CD4-positive, alpha-beta T cell treated with Interleukin-12 subunit alpha and Interleukin-12 subunit beta, for 1 hour (primary cell): ENCODE measurements at places on chromosomes 12 and 14.

DNA sequence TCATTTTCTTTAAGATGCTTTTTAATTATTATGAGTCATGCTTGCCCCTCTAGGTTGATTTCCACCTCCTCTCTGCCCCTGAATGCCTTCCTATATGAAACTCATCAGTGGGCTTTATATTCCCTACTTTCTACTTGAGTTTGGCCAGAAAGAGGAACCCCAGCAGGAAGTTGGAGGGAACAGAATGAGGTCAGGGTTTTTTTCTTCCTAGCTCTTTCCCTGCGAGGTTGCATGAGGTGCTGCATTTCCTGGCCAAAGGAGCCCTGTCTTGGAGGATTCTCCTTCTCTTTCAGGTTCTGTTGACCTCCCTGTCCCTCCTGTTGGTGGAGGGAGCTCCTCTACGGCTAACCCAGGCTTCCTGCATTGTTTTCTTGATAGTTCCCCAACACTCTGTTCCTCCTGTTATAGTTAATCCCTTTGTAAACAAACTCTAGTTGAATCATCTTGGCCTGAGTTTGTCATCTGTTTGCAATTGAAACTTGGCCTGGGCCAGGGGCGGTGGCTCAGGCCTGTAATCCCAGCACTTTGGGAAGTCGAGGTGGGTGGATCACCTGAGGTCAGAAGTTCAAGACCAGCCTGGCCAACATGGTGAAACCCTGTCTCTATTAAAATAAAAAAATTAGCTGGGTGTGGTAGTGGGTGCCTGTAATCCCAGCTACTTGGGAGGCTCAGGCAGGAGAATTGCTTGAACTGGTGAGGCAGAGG, 15.3 kb upstream of the SPIC start:
- no peak for DNase-seq

DNA sequence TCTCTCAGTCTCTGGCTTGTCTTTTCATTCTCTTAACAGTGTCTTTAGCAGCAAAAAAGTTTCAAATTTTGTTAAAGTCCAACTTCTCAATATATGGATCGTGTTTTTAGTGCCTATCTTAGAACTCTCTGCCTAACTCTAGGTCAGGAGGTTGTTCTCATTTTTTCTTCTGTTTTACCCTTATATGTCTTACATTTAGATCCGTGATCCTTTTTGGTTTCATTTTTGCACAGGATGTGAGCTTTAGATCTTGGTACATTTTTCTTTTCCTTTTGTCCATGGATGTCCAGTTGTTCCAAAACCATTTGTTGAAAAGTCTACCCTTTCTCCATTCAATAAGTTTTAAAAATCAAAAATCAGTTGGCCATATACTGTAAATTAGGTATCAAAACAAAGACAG, 6.8 kb downstream of the VRK1 start:
- no peak for DNase-seq

- no peak for DNase-seq
These were observed 6.3 kb upstream of the BMP4 start for GRCh38 chr14:53962953-53963319.

GRCh38 chr12:19273482-19274330, 144.2 kb downstream of the PLEKHA5 start:
- DNase-seq: peak; percentile 53

- DNase-seq: no peak
These were observed 70.3 kb downstream of the CAPZA3 start for GRCh38 chr12:18808221-18808620.

DNA sequence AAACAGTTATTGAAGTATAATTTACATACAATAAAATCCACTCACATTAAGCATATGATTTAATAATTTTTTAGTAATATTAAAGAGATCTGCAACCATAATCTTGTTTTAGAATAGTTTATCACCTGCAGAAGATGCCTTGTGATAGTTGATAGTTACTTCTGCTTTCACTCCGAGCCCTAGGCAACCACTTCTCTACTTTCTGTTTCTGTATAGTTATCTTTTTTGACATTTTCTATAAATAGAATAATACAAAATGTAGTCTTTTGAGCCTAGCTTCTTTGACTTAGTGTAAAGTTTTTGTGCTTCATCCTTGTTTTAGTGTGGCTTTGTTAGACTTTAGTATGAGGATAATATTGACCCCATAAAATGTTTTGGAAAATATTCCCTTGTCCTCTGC, 111.0 kb downstream of the MNAT1 start:
- DNase-seq: no peak

DNA sequence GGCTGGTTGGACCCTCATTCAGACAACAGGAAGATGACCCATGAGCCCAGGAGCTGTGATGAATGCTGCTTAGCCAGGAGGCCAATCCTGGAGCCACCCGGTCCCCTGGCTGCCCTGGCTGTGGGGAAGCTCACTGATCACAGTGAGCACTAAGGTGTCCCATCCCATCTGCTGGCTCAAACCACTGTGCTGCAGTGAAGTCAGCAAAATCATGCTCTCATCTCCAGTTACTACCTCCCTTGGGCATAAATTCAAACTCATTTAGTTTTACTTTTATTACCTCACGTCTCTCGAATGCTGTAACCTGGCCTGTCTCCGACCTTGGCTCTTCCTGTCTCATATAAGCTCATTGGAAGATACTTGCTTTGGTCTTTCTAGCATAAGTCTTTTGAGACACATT, 112.4 kb downstream of the APAF1 start:
- DNase-seq: no peak

GRCh38 chr12:104790296-104791125, 167.6 kb downstream of the SLC41A2 start:
- peak; percentile 44 for DNase-seq

GRCh38 chr12:32864731-32865130, 31.8 kb downstream of the PKP2 start:
- DNase-seq: no peak

DNA sequence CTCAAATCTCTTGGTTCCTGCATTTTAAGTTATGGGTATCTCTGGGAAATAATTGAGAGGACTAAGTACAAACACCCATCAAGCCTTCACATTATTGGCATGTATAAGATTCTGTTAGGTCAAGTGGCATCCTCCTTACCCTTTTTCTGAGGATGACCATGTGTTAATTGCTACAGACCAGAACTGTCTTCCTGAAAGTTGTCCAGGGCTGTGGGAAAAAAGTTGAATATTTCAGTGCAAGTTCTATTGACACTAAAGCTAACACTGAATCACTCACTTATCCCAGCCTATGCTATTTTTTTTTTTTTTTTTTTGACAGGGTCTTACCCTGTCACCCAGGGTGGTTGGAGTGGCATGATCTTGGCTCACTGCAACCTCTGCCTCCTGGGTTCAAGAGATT, 130.1 kb upstream of the HIF1A start:
- DNase-seq: no peak

DNA sequence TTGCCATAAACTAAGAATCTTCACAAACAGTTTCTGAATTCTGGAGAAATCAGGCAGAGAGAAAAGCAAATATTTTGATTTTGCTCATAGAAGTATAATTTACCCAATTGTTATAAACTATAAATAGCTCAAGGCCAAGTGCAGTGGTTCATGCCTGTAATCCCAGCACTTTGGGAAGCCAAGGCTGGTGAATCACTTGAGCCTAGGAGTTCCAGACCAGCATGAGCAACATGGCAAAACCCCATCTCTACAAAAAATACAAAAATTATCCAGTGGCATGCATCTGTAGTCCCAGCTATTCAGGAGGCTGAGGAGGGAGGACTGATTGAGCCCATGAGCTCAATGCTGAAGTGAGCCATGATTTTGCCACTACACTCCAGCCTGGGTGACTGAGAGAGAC, 19.6 kb upstream of the MMP19 start:
- no peak for DNase-seq

- DNase-seq: no peak
These were observed 22.7 kb downstream of the SLC38A1 start for GRCh38 chr12:46246021-46246700.

GRCh38 chr12:94460616-94460959, 921 bp upstream of the CEP83 start:
- no peak for DNase-seq

DNA sequence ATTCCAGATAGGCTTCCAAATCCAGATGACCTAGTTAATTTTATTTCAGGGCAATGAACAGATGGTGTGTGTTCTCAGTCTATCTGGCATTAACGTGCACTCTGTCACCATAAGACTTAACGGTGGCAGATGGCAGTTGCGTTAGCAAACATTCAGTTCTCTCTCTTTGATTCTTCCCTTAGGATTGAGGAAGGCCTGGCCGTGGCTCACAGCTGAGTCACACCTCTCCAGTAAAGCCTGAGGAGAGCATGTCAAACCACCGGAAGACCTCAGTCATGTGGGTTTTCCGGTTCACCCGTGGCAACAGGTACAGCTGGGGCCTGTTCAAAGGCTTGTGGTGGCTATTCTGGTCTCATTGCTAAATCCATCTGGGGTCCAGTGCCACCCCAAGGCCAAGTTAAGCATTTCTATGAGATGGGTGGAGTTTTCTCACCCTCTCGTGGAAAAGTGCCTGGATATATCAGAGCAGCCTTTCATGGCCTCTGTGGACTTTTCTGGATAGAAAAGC, 545.1 kb upstream of the ATP2B1 start:
- peak; percentile 45 for DNase-seq
